Left lung (tissue), 14 donors: ENCODE measurements at places on chromosomes 6 and 20. TPM values are rescaled to one million over a fixed set of nuclear protein-coding genes. Genes with fewer than 3 reads are reported as not detected.

BHLHE23 gene
- not detected for polyA plus RNA-seq

DNA sequence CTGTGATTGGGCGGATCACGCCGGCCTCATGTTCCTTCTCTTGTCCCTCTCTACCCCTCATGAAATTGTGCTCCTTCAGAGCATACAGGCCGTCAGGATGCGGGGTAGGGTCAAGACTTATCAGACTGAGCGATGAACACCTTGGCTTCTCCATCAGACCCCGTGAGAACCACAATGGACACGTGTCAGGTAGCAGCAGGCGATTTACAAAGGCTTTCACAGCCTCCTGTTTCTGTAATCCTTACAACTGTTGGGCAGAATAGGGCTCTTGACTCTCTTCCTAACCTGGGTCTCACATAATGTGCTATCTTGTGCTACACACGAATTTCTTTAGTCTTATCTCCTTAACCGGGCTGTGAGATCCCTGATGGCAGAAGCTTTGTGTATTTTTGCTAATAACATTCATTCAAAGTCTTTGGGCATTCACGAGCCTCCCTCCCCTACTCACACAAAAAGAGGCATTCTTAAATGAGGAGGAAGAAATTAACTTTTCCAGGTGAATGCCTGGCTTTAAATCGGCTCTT lies 122.9 kb upstream of the SLC22A23 start:
- H3K4me3 ChIP-seq = no peak overlapping the region
- H3K36me3 ChIP-seq = no peaks in the 10 kb centered on the region
- no peak overlapping the region for H3K27ac ChIP-seq

UBE2J1 gene
- 51.6 TPM for polyA plus RNA-seq

GRCh38 chr20:57928181-57928967 lies 218.6 kb upstream of the PMEPA1 start:
- no peaks in the 10 kb centered on the region for H3K27me3 ChIP-seq
- H3K27ac ChIP-seq = no peak overlapping the region
- no peaks in the 10 kb centered on the region for H3K36me3 ChIP-seq
- no peak for DNase-seq

NFATC2 gene
- polyA plus RNA-seq = 7.5 TPM

DNA sequence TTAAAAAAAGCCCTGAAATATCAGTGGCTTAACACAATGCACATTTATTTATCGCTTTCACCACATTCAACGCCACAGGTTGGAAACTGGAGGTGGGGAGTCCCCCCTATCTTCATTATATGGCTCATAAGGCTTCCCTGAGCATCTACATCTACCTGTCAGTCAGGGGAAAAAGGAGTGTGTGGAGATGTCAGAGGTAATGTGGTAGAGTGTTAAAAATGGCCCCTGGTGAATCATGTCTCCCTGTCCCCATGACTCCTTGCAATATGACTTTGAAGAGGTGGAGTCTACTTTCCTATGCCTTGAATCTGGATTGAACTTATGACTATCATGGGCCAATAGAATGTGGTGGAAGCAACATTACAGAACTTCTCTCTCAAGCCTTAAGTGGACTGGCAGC lies 65.5 kb upstream of the BTBD3 start:
- H3K27ac ChIP-seq = no peak overlapping the region
- H3K27me3 ChIP-seq = no peaks in the 10 kb centered on the region
- no peaks in the 10 kb centered on the region for H3K36me3 ChIP-seq
- H3K4me3 ChIP-seq = no peak overlapping the region
- H3K4me1 ChIP-seq = no peaks in the 10 kb centered on the region
- no peak for DNase-seq

GRCh38 chr6:154056536-154056935 lies 17.5 kb downstream of the OPRM1 start:
- H3K4me1 ChIP-seq = no peaks in the 10 kb centered on the region
- H3K4me3 ChIP-seq = no peak overlapping the region
- no peaks in the 10 kb centered on the region for H3K36me3 ChIP-seq
- no peak for DNase-seq
- H3K27me3 ChIP-seq = no peaks in the 10 kb centered on the region

SMAP1 gene
- 26.6 TPM for polyA plus RNA-seq

DNA sequence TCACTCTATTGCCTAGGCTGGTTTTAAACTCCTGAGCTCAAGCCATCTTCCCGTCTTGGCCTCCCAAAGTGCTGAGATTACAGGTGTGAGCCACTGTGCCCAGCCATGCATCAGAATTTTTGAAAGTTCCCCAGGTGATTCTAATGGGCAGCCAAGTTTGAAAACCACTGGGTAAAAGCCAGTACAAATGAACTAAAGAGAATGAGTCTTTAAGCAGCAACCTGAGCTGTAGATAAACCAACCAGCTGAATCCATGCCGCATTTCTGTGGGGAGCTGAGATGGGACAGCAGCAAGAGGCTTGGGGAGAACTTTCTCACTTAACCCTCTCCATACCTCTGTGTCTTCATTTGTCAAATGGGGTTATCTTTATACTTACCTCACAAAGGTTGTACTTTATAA lies 67.5 kb downstream of the VEGFA start:
- H3K4me1 ChIP-seq = peaks cover 11% of the 10 kb centered on the region
- no peak overlapping the region for H3K27ac ChIP-seq
- H3K27me3 ChIP-seq = no peaks in the 10 kb centered on the region
- H3K4me3 ChIP-seq = no peak overlapping the region
- DNase-seq = no peak

DNA sequence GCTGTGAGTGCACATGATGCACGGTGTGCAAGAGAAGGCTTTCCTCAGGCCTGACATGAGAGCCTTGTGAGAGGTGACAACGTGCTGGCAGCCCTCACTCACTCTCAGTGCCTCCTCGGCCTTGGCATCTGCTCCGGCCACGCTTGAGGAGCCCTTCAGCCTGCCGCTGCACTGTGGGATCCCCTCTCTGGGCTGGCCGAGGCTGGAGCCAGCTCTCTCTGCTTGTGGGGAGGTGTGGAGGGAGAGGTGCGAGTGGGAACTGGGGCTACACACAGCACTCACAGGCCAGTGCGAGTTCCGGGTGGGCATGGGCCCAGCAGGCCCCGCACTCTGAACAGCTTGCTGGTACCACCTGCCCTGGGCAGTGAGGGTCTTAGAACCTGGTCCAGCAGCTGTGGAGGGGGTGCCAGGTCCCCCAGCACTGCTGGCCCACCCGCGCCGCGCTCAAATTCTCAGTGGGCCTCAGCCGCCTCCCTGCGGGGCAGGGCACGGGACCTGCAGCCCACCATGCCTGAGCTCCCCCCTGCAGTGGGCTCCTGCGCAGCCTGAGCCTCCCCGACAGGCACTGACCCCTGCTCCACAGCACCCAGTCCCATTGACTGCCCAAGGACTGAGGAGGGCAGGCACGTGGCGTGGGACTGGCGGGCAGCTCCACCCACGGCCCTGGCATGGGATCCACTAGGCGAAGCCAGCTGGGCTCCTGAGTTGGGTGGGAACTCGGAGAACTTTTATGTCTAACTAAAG lies 74.9 kb upstream of the BMP5 start:
- no peak overlapping the region for H3K27ac ChIP-seq
- no peak overlapping the region for H3K4me3 ChIP-seq
- no peaks in the 10 kb centered on the region for H3K4me1 ChIP-seq
- peak; percentile 53 for DNase-seq

GRCh38 chr6:89140347-89141156 lies 5.3 kb upstream of the PM20D2 start:
- H3K4me1 ChIP-seq = peaks cover 4% of the 10 kb centered on the region
- no peak overlapping the region for H3K27ac ChIP-seq
- DNase-seq = no peak
- no peak overlapping the region for H3K4me3 ChIP-seq

SLC17A1 gene
- 0.38 TPM for polyA plus RNA-seq

ZNF76 gene
- 41.0 TPM for polyA plus RNA-seq

PCK1 gene
- polyA plus RNA-seq = 0.08 TPM

BPI gene
- polyA plus RNA-seq = 3.2 TPM

DNA sequence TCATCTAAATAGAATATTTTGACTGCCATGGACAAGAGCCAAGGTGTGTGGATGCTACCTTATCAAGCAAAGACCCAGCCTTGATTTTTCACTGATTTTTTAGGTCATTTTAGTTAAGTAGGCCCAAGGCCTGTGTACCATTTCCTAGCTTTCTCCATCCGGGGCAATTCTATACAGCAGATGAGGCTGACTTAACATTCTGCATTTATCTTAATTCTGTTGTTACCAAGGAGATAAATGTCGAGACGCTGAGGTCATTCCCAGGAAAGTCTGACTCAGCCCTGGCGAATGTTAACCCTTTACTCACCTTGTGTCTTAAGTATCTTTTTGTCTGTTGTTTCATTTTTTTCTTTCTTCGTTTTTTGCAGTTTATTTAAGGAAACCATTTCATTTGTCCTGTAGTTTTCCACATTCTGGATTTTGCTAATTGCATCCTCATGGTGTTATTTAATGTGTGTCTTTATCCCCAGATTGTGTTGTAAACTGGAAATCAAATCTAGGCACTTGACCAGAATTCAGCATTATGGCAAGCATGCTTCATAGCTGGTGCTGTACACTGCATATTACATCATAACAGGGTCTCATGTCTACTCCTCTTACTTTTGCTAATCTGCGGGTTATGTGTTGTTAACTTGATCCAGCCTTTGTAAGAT lies 277.0 kb downstream of the CDKAL1 start:
- DNase-seq = no peak
- no peaks in the 10 kb centered on the region for H3K36me3 ChIP-seq

THBS2 gene
- 5.3 TPM for polyA plus RNA-seq

GRCh38 chr6:125987026-125987617 lies 782 bp downstream of the TRMT11 start:
- H3K4me1 ChIP-seq = peaks cover 6% of the 10 kb centered on the region
- H3K27ac ChIP-seq = peak overlapping the region; percentile 74
- peak overlapping the region; percentile 89 for H3K4me3 ChIP-seq
- no peaks in the 10 kb centered on the region for H3K27me3 ChIP-seq
- DNase-seq = peak; percentile 5

- H3K4me3 ChIP-seq = no peak overlapping the region
- no peak overlapping the region for H3K27ac ChIP-seq
- H3K4me1 ChIP-seq = peaks cover 6% of the 10 kb centered on the region
- DNase-seq = no peak
Observed at GRCh38 chr6:80641591-80641990, 535.1 kb downstream of the BCKDHB start.

DNA sequence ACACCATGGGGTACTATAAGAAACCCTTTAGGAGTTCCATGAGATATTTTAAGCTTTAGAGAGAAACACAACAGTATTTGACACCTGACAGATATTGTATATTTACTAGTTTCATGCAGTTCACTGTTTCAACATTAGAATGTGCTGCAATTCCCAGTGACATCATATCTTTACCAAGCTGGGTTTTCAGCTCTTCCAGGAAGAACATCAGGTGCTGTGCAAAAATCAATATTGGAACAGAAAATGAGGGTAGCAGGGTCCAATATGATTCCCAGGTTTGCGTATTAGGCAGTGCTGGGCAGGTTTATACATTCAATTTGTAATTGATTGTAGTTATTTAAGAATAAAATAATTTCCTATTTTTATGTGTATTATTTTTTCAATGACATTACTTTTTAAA lies 500.0 kb upstream of the EPHA7 start:
- H3K4me1 ChIP-seq = no peaks in the 10 kb centered on the region
- no peak for DNase-seq
- no peak overlapping the region for H3K27ac ChIP-seq
- no peaks in the 10 kb centered on the region for H3K27me3 ChIP-seq

TCP11 gene
- 0.67 TPM for polyA plus RNA-seq

DNA sequence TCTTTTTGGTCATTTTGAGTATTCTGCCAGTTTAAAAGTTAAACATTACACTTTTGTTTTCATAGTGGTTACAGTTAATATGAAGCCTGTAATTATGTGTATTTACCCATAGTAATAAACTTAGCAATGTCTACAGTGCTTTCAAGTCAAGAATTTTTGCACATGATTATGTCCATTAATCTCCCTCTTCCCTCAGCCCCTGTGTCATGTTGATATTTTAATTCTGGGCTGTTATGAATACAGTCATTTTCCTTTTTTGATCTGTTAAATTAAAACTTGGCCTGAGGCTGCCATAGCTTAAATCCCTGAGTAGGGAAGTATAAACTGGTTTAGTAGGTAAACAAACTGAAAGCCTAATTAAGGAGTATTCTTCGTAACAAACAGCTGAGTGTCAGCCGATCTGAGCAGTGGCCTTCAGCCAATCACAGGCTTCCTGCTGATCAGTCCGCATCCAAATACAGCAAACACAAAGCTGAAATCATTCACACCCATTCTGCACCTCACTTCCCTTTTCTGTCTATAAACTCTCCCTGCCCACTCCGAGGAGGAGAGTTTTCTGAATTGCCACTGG lies 9.5 kb upstream of the SFT2D1 start:
- no peaks in the 10 kb centered on the region for H3K36me3 ChIP-seq
- no peak overlapping the region for H3K27ac ChIP-seq
- no peaks in the 10 kb centered on the region for H3K27me3 ChIP-seq
- no peak for DNase-seq
- no peaks in the 10 kb centered on the region for H3K4me1 ChIP-seq
- no peak overlapping the region for H3K4me3 ChIP-seq

PSMA7 gene
- polyA plus RNA-seq = 157 TPM

CARMIL1 gene
- 31.2 TPM for polyA plus RNA-seq

ANKEF1 gene
- polyA plus RNA-seq = 7.4 TPM

EPPIN gene
- polyA plus RNA-seq = 0.37 TPM

NCR2 gene
- polyA plus RNA-seq = not detected

GRCh38 chr6:31576897-31577578 lies 1.7 kb downstream of the TNF start:
- H3K36me3 ChIP-seq = no peaks in the 10 kb centered on the region
- H3K27ac ChIP-seq = no peak overlapping the region
- H3K4me1 ChIP-seq = no peaks in the 10 kb centered on the region
- peaks cover 4% of the 10 kb centered on the region for H3K27me3 ChIP-seq

- no peaks in the 10 kb centered on the region for H3K27me3 ChIP-seq
- H3K4me1 ChIP-seq = no peaks in the 10 kb centered on the region
- no peaks in the 10 kb centered on the region for H3K36me3 ChIP-seq
- no peak overlapping the region for H3K27ac ChIP-seq
Observed at GRCh38 chr6:69894578-69895347, 28.4 kb downstream of the COL19A1 start.

DNA sequence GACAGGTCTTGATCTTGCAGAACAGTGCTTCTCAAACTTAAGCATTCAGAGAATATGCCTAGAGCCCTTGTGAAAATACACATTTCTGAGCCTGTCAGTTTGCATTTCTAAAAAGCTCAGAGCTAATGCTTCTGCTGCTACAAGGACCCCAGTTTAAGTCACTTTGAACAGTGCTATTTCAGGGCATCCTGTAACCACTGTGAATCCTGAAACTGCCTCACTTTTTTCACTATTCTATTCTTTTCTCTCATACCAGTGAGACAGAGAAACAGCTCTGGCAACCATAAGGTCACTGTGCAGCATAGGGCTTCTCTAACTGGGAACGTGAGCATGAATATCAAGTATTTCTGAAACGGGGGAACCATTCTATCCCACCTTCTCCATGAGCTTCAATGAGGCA lies 51.2 kb downstream of the LGSN start:
- H3K27me3 ChIP-seq = no peaks in the 10 kb centered on the region
- no peak overlapping the region for H3K4me3 ChIP-seq
- H3K36me3 ChIP-seq = no peaks in the 10 kb centered on the region
- no peak for DNase-seq
- H3K4me1 ChIP-seq = no peaks in the 10 kb centered on the region

GRCh38 chr6:134866563-134866962 lies 83.3 kb downstream of the ALDH8A1 start:
- no peak overlapping the region for H3K27ac ChIP-seq
- no peaks in the 10 kb centered on the region for H3K27me3 ChIP-seq
- no peak overlapping the region for H3K4me3 ChIP-seq
- H3K36me3 ChIP-seq = no peaks in the 10 kb centered on the region
